Natural killer cell treated with Interleukin-12 subunit alpha and Interleukin-12 subunit beta and Interleukin-15 and Interleukin-18, amount 100 ng/mL, for 72 hours (primary cell): ENCODE measurements at places on chromosomes 5 and 9. TPM values are rescaled to one million over a fixed set of nuclear protein-coding genes. Genes with fewer than 3 reads are reported as not detected.

Gene HSD17B3
- not detected for total RNA-seq

Gene PCDHB7
- total RNA-seq = not detected

Gene NUTM2F
- total RNA-seq = not detected

Gene ARAP3
- 17.5 TPM for total RNA-seq

Gene ZNF354B
- total RNA-seq = 10.3 TPM

Gene SPATA31A3
- not detected for total RNA-seq

Gene FBXW11
- 54.8 TPM for total RNA-seq

Gene NR6A1
- total RNA-seq = 2.0 TPM

Gene IFNA21
- total RNA-seq = not detected

Gene CCL21
- not detected for total RNA-seq

Gene FKTN
- total RNA-seq = 18.6 TPM

Gene LIFR
- not detected for total RNA-seq

Gene SOX30
- total RNA-seq = not detected

DNA sequence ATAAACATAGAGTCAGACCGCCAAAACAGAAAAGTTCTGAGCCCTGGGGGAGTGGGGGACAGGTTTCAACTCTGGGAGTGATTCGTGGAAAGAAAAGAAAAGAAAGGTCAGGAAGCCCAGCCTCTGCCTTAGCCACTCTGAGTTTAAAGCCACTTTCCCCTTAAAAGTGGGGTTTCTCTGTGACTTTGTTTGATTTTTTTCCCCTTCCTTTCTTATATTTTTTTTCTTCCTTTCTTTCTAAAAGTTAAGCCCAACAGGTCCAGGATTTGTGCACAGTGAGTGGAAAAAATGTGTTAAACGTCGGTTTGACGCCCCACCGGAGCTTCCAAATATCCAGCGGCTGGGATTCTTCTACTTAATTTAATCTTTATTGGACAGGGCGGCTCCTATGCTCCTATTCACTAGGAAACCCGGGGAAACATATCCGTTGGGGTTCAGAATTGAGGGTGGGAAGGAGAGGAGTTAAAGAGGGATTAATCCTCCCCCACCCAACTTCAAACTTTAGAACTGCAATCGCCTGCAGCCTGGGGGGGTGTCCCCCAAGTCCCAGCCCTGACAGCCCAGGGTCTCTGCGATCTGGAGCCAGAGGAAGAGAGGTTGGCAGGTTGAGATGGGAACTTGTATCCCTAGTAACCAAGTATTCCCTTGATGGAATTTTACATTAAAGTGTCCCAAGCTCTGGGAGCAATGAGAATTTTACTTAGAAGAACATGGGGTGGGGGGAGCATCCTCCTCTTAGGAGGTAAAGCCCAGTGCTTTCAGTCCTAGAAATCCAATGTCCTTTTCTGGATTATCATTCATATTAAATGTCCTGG, 6.3 kb downstream of the NR2F1-AS1 start:
- no peak for DNase-seq

GRCh38 chr5:110651507-110651906, 75.0 kb downstream of the TMEM232 start:
- no peak for DNase-seq

- no peak for DNase-seq
Observed at GRCh38 chr9:135883410-135884089, 23.8 kb downstream of the CAMSAP1 start.

GRCh38 chr5:33939556-33940262, 3.5 kb downstream of the RXFP3 start:
- no peak for DNase-seq

- no peak for DNase-seq
Observed at GRCh38 chr5:119354537-119355243, 1.1 kb upstream of the TNFAIP8 start.

- DNase-seq = no peak
Observed at GRCh38 chr5:157965040-157965678, 106.2 kb upstream of the CLINT1 start.

DNA sequence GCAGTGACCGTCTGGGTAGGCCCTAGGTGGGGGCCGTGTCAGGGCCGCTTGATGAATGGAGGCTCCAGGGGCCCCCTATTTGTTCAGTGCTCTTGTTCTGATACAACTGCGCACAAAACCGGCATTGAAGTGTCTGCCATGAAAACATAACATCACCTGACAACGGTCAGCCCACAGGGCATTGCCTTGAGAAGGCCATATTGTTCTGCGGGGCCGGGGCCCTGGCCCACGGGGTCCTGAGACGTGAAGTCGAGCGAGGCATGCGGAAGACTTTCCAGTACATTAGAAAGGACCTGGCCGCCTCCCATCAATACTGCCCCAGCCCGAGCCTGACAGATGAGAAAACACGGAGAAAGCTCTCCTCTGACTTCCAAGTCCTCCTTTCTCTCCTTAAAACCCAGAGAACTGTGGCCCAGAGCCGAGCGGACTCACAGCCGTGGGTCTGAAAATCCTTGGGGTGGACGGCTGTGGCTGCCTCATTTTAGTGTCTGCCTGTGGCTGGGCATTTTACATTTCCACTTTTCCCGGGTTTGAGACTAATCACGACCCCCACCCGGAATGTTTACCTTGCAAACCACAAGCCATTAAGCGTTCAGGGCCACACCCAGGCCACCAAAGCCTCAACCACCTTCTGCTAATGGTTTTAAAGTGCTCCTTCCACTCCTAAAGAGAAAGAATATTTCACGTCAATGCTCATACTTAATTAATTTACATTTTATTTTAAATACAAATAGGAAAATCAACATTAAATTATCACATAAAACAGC, 391.0 kb upstream of the IRX2 start:
- DNase-seq = no peak

DNA sequence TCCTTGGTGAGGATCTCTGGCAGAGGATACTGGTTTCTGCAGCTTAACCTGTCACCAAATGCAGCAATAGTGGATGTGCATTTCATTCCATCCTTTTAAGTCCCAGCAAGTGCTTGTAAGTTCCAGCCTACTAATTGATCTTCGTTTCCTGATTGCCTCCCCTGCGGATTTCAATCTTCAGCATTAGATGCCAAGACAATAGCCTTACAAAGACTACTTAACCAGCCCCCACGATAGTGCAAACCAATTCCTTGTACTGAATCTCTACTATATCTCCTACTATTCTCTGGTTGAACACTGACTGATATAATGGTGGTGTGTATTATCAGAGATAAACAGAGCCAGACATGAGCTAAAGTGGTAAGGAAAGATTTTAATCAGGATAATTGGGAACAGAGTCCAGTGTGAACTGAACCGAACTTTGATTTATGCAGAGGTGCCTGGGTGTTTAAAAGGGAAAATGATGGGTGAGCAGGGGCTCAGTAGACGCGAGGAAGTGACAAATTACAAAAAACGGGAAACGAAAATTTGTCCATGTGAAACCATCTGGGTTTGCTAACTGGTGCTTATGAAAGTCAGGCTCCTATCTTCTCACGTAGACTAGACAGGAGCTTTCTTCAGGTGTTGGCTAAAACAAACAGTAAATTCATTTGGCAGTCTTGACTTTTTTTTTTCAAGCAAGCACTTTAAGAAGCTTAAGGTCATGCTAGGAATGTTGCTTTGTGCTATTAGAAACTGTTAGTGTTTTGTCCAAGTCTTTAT, 106.9 kb upstream of the ST8SIA4 start:
- no peak for DNase-seq

DNA sequence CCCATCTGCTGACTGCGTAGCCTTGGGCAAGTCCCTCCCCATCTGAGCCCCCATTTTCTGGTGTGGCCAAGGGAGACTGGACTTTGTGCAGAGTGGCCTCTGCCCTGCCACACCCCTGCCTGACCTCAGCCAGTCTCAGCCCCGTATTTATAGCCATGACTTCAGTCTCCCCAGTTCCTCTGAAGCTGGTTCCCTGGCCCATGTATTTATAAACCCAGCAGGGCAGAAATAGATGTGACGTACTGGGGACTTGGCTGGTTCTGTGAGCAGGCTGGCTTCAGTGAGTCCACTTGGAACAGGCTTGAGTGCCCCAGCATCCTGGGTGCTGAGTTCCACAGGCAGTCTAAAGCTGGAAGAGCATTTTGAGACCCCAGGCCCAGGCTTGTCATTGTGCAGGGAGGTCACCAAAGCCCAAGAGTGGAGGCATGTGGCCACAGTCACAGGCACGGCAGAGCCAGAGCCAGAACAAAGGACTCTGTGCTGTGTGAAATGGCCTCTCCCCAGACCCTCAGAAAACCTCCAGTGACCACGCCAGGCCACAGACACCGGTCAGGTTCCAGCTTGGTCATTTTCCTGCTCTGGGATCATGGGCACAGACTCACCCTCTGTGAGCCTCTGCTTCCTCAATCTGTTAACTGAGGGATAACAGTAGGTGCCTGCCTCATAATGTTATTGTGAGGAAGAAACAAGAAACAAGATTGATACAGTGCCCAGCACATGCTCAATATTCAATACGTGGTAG, 30.4 kb upstream of the SYNPO start:
- no peak for DNase-seq

GRCh38 chr5:62371409-62371808, 32.3 kb downstream of the DIMT1 start:
- no peak for DNase-seq

DNA sequence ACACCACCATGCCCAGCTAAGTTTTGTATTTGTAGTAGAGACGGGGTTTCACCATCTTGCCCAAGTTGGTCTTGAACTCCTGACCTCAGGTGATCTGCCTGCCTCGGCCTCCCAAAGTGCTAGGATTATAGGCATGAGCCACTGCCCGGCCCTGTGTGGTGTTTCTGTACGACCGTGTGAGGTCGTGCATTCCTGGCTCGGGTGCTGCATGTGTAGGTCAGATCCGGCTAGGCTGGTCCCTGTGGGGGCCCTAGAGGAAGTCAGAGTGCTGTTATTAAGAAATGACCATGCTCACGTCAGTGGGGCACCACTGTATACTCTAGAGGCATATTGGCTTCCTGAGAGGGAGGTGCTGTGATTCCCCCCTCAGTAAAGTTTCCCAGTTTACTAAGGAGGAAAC, 13.7 kb downstream of the WNK2 start:
- DNase-seq = no peak
